Cortex of kidney (tissue), 1 donor: ENCODE measurements at places on chromosomes 4 and X.

DNA sequence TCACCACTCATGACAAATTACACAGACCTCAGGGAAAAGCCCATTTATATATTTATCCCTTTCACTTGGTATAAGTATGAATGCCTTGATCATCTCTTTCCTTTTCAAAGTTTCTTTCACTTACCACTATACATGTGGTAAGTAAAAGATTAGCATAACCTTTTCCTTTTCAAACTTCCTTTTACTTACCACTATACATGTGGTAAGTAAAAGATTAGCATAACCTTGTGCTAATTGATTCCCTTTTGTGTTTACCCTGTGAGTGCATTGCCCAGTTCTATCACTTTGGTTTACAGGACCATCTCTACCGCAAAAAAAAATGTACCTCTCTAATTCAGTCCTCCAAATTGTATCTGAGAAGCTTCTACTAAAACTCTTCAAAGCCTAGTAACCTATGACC is 32.7 kb upstream of the TCEANC start:
- DNase-seq: no peak

GRCh38 chr4:180028682-180029081 is 2214.5 kb upstream of the TENM3 start:
- DNase-seq: no peak

GRCh38 chr4:105075045-105075444 is 71.6 kb upstream of the TET2 start:
- no peak for DNase-seq

DNA sequence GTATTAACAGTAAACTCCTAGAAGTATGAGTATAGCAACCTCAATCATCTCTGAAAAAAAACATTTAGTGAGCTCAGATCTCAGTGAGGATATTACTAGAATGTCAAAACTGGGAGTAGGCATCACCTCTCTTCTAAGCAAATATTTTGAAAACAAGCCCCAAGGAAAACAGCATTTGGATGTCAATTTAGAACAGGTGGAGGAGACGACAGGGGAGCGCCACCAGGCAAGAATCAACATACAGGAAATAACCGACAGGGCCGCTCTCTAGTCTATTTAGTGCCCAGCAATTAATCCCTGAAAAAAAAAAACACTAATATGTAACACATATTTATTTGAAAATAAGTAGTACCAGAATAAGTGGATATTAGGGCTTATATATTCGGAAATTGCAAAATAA is 940.3 kb upstream of the ADGRL3 start:
- DNase-seq: no peak

DNA sequence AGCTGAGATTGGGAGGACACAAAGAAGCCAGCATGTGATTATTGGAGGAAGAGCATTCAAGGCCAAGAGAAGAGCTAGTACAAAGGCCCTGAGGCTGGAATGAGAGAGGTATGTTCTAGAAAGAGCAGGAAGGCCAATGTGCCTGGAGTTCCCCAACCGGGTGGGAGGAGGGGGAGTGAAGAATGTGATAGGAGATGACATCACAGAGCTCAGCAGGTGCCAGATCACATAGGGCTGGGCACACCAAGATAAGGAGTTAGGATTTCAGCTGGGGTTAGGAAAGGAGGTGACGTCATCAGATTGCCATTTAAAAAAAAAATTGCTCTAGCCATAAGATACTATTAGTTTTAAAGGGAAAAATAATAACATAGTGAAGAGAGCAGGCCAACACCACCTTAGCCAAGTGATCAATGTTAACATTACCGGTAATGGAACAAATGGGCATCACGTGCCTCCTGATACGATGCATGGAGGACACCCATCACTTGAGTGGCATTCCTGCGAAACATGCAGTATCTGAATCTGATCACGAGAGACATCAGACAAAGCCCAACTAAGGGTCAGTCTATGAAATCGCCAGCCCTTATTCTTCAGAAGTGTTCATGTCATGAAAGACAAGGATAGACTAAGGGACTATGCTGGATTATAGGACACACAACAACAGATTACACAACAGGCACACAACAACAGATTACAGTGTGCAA is 344.3 kb downstream of the BCOR start:
- DNase-seq: no peak

DNA sequence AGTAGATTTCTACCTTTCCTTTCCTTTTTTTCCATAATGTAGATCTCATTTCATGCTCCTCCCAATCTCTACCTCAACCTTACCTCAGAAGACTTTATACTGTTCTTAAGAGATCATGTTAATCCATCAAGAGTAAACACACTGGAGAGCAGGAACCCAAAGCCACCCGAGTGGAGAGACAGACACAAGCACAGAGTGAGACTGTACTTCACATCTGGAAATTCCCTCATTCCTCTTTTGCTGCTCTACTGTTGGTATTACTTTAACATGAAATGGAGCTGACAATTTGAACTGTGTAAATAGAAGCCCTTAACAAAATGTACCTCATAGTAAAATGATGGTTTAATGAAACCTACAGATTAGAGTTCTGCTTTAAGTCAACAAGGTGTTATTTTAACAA is 105.7 kb upstream of the RASGEF1B start:
- no peak for DNase-seq
